ENCODE measurements at places on chromosomes 3 and 15.
A peak's percentile ranks its signal among the peaks of the same experiment; 100 is the strongest.

DNA sequence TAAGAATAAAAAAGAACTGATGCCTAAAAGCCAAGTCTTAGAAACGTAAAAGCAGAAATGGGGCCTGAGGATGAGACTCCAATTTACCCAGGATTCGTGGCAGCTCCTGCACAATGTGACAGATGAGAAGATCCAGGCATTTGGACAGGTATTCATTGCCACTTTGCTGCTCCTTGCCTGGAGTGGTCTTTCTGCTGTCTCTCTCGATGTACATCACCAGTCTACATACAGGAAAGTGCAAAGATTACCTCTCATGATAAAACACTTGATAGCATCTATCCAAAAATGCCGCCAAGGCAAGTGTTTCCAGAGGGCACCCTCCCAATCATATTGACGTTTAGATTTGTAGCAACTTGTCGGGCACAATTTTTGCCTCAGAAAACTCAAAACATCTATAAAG lies 244.3 kb downstream of the ULK4 start:
- no peak for DNase-seq

- DNase-seq: no peak
These were observed 43.0 kb downstream of the LIPC start for GRCh38 chr15:58474741-58475323.

DNA sequence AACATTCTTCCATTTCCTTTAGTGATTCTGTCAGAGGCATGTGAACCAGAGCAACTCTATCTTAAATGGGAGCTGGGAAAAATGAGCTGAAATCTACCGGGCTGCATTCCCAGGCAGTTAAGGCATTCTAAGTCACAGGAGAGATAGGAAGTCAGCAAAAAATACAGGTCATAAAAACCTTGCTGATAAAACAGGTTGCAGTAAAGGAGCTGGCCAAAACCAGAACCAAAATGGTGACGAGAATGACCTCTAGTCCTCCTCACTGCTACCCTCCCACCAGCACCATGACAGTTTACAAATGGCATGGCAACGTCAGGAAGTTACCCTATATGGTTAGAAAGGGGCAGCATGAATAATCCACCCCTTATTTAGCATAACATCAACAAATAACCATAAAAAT lies 66.4 kb downstream of the B3GALNT1 start:
- peak; percentile 3 for DNase-seq

DNA sequence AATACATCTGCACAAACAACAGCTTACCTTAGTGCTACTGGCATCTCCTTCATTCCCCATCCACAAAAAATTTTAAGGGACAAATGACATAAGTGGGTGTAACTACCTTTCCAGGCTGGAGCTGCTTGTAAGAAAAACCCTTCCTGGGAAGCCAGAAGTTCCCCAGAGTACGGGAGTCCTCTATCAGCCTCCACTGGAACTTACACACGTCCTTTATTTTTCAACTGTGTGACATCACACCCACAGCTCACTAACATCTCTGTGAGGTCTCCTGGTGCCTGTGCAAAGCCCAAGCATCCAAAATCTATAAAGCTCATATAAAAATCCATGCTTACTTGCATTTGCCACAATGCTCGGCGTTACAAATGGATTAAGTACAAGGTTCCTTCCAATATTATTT lies 27.6 kb downstream of the LRIG1 start:
- no peak for DNase-seq

DNA sequence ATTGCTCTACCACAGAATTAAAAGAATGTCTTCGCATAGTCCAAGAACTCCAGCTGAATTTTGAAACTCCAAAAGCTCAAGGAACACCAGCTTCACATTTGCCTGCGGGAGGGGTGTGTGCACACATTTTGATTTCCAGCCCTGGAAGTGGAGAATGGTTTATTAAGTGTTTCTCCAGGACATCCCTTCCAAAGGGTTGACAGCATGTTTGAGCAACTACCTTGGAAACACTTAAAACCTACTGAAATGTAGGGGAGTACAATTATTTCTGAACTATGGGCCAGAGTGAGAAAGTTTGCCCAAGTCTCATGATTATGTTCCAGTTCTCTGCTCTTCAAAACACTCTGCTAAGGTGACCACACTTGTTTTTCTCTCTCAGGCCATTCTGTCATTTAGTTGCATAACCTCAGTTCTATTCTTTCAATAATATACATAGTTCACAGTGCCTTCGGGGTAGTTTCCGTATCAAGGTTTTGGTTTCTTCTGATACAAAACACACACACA lies 7.9 kb downstream of the ACP3 start:
- no peak for DNase-seq

- DNase-seq: peak; percentile 89
These were observed 35.5 kb downstream of the B3GALNT1 start for GRCh38 chr3:161069511-161070251.

DNA sequence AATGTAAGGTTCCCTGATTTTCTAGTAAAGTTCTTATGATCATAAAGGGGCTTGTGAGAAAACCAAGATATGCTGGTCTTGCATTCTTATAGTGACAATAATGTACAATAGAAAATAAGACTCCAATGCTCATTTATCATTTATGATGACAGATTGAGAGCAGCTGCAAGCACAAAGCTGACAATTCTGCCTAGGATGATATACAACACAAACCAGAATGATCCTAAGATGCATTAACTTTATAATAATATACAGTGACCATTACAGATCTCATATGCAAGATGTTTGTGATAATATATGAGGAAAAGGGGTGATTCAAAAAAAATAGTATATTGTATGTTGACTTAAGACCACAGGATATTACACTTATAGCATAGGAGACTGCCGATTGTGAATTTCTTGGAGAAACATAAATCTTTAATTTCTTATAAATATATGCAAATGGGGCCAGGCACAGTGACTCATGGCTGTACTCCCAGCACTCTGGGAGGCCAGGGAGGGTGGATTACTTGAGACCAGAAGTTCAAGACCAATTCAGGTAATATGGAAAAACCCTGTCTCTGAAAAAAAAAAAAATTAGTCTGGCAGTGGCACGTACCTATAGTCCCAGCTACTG lies 387.0 kb downstream of the ZBBX start:
- no peak for DNase-seq

GRCh38 chr15:51758645-51759044 lies 7.2 kb downstream of the TMOD2 start:
- peak; percentile 32 for DNase-seq

DNA sequence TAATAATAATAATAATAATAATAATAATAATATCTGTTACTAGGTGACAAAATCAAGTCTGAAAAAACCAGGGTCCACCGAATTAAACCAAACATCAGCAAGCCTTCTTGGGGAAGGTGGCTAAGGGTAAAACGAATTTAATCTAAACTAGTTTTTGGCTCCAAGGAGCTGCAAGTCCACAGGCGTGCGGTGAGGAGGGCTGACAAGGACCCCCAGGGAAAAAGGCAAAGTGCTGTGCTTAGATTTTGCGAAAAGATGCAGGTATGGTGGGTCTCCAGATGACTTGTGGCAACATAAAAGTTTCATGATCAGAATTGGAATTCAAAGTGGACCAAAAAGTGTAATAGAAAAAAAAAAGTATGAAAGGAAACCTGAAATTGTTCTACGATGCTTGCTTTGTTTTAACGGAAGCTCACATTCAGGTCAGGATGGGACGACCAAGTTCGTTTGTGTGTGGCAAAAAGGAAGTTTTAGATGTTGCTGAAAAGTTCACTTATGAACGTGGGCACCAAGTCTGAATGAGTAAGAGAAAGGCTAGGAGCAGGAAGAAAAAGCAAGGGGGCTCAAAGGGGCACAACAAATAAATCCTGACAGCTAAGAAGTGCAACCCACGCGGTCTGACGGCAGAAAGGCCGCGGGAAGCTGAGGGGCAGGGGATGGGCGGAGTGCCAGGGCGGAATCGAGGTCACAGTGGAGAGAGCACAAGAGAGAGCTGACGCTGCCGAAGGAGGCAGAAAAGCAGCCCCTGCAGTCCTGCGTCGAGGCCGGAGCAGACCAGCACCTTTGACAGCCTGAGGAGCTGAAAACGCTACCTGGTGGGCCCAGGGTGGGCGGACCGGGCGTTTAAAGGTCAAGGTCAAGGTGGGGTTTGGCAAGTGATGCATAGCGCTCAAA lies 1.1 kb downstream of the WDR82 start:
- DNase-seq: peak; percentile 70

GRCh38 chr3:117914540-117915100 lies 1120.0 kb downstream of the IGSF11 start:
- no peak for DNase-seq

DNA sequence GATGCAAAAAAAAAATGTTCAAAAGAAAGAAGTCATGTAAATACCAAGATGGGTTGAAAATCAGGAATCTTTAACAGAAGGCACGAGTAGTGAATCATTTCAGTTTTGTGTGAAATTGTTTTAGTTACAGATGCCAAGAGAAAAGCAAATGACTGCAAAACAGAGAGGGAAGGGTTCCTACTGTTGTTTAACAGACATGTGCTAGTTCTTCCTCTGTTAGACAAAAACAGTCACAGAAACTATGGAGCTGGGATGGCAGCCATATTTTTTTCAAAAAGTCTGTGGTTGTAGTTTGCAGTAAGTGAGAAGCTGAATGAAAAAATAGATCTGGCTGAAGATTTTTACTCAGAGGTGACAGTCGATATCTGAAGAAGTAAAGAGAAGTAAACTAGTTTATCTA lies 511.9 kb downstream of the ZIC1 start:
- no peak for DNase-seq

- no peak for DNase-seq
These were observed 132.0 kb downstream of the ARNT2 start for GRCh38 chr15:80536231-80536630.

DNA sequence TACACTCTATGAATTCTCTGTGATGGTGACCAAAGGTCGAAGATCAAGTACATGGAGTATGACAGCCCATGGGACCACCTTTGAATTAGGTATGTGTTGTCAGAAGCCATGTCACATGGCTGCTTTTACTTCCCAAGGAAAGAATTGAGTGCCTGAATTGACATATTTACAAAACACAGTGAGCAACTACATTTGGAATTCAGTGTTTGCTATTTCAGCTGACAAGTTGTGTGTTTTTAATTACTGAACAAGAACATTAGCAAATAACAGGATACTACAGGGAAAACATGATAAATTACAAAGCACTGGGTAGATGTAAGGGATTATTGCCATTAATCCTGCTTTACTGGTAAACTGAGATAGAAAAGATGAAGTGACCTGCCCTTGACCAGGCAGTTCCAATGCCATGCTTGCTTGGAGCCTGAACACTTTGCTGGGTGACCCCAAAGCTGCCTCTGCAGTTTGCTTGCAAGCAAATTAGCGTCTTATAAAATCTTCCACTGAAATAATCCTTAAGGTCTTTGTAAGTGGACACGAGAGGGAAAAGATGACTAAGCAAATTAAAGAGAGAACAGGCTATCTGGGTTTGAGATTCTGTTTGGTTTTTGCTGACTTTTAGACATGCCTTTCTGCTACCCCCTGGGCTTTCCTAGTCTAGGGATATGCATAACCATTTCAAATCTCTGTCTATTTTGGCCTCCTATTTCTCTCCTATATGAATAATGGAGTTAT lies 98.2 kb downstream of the HCN4 start:
- no peak for DNase-seq

GRCh38 chr3:72574144-72574543 lies 274.1 kb downstream of the SHQ1 start:
- DNase-seq: no peak

- DNase-seq: no peak
These were observed 1.6 kb downstream of the PLXNA1 start for GRCh38 chr3:126984391-126985131.

GRCh38 chr3:15708882-15709677 lies 88.7 kb downstream of the ANKRD28 start:
- peak; percentile 34 for DNase-seq

DNA sequence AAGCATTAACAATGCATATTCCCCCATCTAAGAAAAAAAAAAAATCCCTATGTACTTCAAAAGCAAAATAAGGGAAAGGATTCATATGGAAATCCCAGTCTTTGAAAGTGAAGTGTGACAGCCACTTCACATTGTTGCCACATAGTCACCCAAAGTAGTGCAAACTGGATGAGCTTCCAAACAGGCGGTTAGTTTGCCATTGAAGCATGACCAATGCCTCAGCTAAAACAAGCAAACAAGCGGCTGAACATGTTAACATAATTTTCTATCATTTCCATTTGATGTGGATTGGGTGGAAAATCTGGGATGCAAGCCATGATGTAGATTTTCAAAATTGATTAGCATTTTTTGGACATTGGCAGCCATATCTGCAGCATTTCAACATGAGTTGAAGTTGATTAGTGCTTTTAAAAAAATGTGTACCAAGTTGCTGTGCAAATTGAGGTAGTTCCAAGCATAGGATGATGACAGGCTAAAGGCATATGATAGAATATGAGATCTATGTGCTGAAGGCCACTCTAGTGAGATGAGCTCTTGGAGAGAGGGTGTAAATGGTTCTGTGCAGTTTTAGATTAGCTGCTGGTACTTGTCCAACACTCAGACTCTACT lies 405.2 kb downstream of the NR2F2 start:
- DNase-seq: no peak

- DNase-seq: no peak
These were observed 33.1 kb downstream of the NIPA2 start for GRCh38 chr15:22871481-22872086.

GRCh38 chr15:54820811-54821210 lies 375.9 kb downstream of the RSL24D1 start:
- DNase-seq: no peak
